Lung (tissue), 17 donors: ENCODE measurements at places on chromosomes 13 and 19. TPM values are rescaled to one million over a fixed set of nuclear protein-coding genes. Genes with fewer than 3 reads are reported as not detected.
A peak's percentile ranks its signal among the peaks of the same experiment; 100 is the strongest.

The CLEC11A gene
- polyA plus RNA-seq = 8.5 TPM

The INAFM1 gene
- polyA plus RNA-seq = 12.1 TPM

The RLN3 gene
- polyA plus RNA-seq = 0.50 TPM

The FGF21 gene
- polyA plus RNA-seq = not detected

The KCNN4 gene
- 11.9 TPM for polyA plus RNA-seq

The OR7A5 gene
- polyA plus RNA-seq = not detected

- no peaks in the 10 kb centered on the region for H3K4me1 ChIP-seq
- H3K27ac ChIP-seq = no peak overlapping the region
- no peaks in the 10 kb centered on the region for H3K27me3 ChIP-seq
- no peaks in the 10 kb centered on the region for H3K36me3 ChIP-seq
- no peak overlapping the region for H3K4me3 ChIP-seq
Measured at GRCh38 chr13:57644106-57644505, 12.6 kb downstream of the PCDH17 start.

GRCh38 chr13:26469602-26470001 lies 87.9 kb upstream of the WASF3 start:
- no peaks in the 10 kb centered on the region for H3K36me3 ChIP-seq
- H3K4me1 ChIP-seq = no peaks in the 10 kb centered on the region
- H3K27ac ChIP-seq = no peak overlapping the region
- no peak for DNase-seq

GRCh38 chr19:4052114-4052992 lies 14.3 kb downstream of the ZBTB7A start:
- no peak for DNase-seq
- H3K27me3 ChIP-seq = no peaks in the 10 kb centered on the region
- peak overlapping the region; percentile 35 for H3K27ac ChIP-seq
- H3K4me3 ChIP-seq = no peak overlapping the region

DNA sequence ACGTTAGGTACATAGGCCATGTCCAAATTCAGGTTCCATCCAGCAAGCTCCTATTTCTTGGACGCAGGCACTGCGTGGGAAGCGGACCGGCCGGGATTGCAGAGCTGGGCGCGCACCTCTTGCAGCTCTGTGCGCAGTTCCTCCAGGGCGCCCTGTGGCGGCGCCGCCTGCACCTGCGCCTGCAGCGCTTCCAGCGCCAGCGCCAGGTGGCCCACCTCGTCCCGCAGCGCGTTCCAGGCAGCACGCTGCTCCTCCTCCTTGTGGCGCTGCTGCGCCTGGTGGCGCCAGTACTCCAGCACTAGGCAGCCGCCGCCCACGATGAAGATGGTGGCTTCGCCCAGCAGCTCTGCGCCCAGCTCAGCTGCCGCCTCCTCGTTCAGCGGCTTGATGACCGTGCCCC lies 31.1 kb downstream of the OPA3 start:
- DNase-seq = peak; percentile 66
- H3K4me3 ChIP-seq = no peak overlapping the region
- no peak overlapping the region for H3K27ac ChIP-seq
- peaks cover 2% of the 10 kb centered on the region for H3K4me1 ChIP-seq
- no peaks in the 10 kb centered on the region for H3K36me3 ChIP-seq

DNA sequence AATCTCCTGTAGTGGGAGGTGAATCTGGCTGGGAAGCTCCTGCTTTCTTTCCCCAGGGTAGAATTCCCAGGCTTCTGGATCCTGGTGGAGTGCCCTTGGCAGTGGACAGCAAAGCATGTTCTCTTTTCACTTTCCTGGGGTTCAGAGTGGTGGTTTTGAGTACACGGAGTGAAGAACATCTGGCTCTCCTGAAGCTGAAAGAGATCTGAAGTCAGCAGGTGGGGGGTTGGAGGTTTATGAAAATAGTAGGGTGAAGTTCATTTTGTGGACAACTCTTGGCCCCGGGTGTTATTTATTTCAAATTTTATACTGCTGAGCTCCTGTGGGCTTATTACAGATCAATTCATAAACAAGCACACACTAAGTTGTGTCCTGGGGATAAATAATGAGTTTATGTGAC lies 497.3 kb downstream of the KLF5 start:
- no peak for DNase-seq
- no peaks in the 10 kb centered on the region for H3K27me3 ChIP-seq
- no peaks in the 10 kb centered on the region for H3K4me1 ChIP-seq

DNA sequence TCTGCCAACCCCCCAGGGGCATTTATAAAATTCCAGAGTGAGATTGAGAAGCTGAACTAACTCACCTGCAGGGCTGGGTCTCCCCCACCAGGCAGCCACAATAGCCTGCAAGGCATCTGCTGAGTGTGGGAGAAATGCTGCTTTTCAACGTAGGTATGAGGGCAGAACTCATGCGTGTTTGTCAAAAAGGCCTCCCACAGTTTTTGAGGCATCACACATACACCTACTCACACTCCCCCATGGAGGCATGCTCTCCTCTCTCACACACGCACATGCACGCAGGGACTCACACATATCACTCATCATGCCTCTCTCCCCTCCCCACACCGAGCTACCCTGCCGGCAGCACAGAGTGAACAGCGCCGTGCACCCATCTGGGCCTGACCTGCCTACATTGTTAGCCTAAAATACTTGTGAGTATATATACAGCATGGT lies 390.5 kb downstream of the FGF9 start:
- no peaks in the 10 kb centered on the region for H3K36me3 ChIP-seq
- no peak overlapping the region for H3K4me3 ChIP-seq
- H3K27me3 ChIP-seq = no peaks in the 10 kb centered on the region
- no peak overlapping the region for H3K27ac ChIP-seq
- no peak for DNase-seq

DNA sequence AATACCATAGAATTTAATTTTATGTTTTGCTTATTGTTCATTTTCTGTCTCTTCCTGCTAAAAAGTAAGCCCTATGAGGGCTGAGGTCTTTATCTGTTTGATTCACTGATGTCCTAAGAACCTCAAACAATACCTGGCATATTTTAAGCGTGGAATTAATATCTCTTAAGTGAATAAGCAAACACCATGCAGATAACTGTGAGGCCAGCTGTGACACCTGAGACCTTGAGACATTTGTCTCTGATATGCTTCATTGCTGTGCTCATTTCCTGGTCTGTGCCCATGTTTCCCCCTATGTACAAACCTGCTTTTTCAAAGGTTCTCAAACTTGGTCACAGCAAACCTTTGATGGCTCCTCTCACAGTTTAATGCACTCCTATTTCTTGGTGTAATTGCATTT lies 254.6 kb downstream of the COG6 start:
- no peak overlapping the region for H3K4me3 ChIP-seq
- peaks cover 2% of the 10 kb centered on the region for H3K4me1 ChIP-seq
- DNase-seq = no peak
- H3K27ac ChIP-seq = no peak overlapping the region

DNA sequence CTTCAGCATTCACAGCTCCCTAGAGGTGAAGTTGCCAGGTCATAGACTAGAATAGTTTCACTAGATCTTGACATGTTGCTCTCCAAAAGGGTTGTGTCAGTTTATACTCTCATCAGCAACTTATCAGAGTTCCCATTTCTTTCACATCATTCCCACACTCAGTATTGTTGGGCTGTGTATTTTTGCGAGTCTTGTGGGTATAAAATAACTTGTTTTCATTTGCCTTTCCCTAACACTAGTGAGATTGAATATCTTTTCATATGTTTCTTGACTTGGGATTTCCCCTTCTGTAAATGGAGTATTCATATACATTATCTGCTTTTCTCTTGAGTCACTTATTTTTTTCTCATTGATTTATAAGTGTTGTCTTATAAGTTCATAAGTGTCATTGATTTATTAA lies 55.2 kb upstream of the GPR183 start:
- H3K27ac ChIP-seq = no peak overlapping the region
- H3K27me3 ChIP-seq = no peaks in the 10 kb centered on the region
- peaks cover 5% of the 10 kb centered on the region for H3K36me3 ChIP-seq
- no peak for DNase-seq
- peaks cover under 1% of the 10 kb centered on the region for H3K4me1 ChIP-seq

DNA sequence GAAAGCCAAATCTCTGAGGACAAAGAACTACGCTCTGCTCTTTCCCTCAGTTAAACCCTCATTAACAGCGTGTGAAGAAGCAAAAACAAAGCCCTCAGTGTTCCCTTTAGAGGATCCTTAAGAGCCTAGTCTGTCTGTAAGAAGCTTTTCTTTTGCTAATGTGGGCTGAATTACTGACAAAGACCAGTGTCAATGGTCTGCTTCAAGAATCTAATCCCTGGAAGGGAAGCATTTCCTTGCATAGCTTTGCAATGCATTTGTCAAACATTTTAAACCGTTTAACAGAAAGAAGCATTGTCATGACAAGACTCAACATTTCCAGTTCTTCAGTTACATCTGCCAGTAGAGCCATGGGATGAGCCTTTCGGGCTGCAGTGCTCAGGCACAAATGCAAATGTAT lies 64.9 kb downstream of the EDNRB start:
- no peak overlapping the region for H3K4me3 ChIP-seq
- H3K4me1 ChIP-seq = no peaks in the 10 kb centered on the region
- no peak for DNase-seq

GRCh38 chr19:10602330-10603083 lies 15.4 kb upstream of the AP1M2 start:
- H3K27me3 ChIP-seq = no peaks in the 10 kb centered on the region
- peak; percentile 86 for DNase-seq
- peak overlapping the region; percentile 97 for H3K4me3 ChIP-seq
- peak overlapping the region; percentile 93 for H3K27ac ChIP-seq
- H3K36me3 ChIP-seq = peaks cover 6% of the 10 kb centered on the region

GRCh38 chr19:48830088-48830487 lies 6.2 kb downstream of the HSD17B14 start:
- H3K4me1 ChIP-seq = no peaks in the 10 kb centered on the region
- no peaks in the 10 kb centered on the region for H3K27me3 ChIP-seq
- H3K4me3 ChIP-seq = no peak overlapping the region
- H3K36me3 ChIP-seq = peaks cover 12% of the 10 kb centered on the region
